ENCODE measurements at places on chromosomes 1 and 21. TPM values are rescaled to one million over a fixed set of nuclear protein-coding genes. Genes with fewer than 3 reads are reported as not detected.
A peak's percentile ranks its signal among the peaks of the same experiment; 100 is the strongest.

Gene KRTAP11-1
- not detected for total RNA-seq

Gene SNRPE
- 181 TPM for total RNA-seq

DNA sequence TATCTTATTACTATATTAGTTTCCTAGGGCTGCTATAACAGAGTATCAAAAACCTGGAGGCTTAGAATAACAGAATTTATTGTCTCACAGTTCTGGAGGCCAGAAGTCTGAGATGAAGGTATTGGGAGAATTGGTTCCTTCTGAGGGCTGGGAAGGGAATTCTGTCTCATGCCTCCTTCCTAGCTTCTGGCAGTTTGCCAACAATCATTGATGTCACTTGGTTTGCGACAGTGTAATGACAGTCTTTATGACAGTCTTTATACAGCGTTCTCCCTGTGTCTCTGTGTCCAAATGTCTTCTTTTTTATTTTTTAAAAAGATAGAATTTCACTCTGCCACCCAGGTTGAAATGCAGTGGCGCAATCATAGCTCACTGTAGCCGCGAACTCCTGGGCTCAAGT, 15.8 kb upstream of the CENPF start:
- DNase-seq, result no peak

DNA sequence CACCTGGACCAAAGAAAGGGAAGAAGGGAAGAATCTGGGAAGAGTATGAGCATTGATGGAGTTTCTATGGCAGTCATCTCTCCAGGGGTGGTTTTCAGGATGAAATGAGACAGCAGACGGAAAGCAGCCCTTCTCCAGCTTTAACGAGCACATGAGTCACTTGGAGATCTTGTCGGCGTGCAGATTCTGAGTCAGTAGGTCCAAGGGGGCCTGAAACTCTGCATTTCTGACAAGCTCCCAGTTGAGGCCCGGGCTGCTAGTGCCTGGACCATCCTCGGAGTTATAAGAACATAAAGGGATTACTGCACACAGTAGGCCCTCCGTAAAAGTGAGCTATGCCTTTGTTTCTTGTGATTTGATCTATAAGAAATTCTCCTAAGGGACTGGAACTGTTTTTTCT, 17.6 kb downstream of the HSPG2 start:
- peak; percentile 81 for DNase-seq

GRCh38 chr1:219871427-219872057, 56.8 kb downstream of the SLC30A10 start:
- DNase-seq, result no peak
